ENCODE measurements at places on chromosomes 7 and 10. TPM values are rescaled to one million over a fixed set of nuclear protein-coding genes. Genes with fewer than 3 reads are reported as not detected.

Gene PDZD8
- 4.0 TPM for polyA plus RNA-seq

Gene DYDC2
- polyA plus RNA-seq, result 0.95 TPM

Gene LIPJ
- not detected for polyA plus RNA-seq

Gene NPTX2
- polyA plus RNA-seq, result 4.5 TPM

Gene LRRN3
- 0.61 TPM for polyA plus RNA-seq

Gene ABCB4
- not detected for polyA plus RNA-seq

DNA sequence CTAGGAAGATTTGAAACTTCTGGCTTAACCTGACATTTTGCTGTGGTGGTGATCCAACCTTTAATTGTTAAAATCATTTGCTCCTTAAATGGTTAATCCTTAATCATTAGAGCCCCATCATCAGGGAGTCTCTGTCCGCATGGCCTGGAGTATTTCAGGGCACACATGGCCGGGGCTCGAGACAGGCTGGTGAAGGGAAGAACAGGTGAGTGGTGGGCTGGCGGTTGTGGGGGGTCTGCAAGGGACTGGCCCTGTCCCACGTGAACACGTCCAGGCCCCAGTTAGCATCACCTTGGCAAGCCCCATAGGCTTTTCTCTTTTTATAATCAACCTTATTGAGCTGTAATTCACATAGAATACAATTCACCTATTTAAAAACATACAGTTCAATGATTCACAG is 109.5 kb downstream of the DNAJB6 start:
- H3K27me3 ChIP-seq, result no peaks in the 10 kb centered on the region
- DNase-seq, result no peak
- H3K4me1 ChIP-seq, result no peaks in the 10 kb centered on the region
- H3K36me3 ChIP-seq, result no peaks in the 10 kb centered on the region

GRCh38 chr7:47503281-47503680 is 78.6 kb downstream of the TNS3 start:
- DNase-seq, result no peak
- peak overlapping the region; percentile 19 for H3K27ac ChIP-seq
- peaks cover 32% of the 10 kb centered on the region for H3K4me1 ChIP-seq
- H3K4me3 ChIP-seq, result no peak overlapping the region
- H3K36me3 ChIP-seq, result peaks cover 9% of the 10 kb centered on the region
- H3K27me3 ChIP-seq, result no peaks in the 10 kb centered on the region

GRCh38 chr10:44415121-44415520 is 30.2 kb upstream of the CXCL12 start:
- H3K36me3 ChIP-seq, result no peaks in the 10 kb centered on the region
- H3K27me3 ChIP-seq, result no peaks in the 10 kb centered on the region
- H3K4me1 ChIP-seq, result no peaks in the 10 kb centered on the region
- no peak overlapping the region for H3K27ac ChIP-seq
- no peak overlapping the region for H3K4me3 ChIP-seq

GRCh38 chr10:5419466-5420094 is 7.2 kb downstream of the NET1 start:
- H3K27ac ChIP-seq, result no peak overlapping the region
- no peak overlapping the region for H3K4me3 ChIP-seq
- H3K4me1 ChIP-seq, result peaks cover 8% of the 10 kb centered on the region
- no peak for DNase-seq
- no peaks in the 10 kb centered on the region for H3K27me3 ChIP-seq
